ENCODE measurements at places on chromosomes 4 and X. TPM values are rescaled to one million over a fixed set of nuclear protein-coding genes. Genes with fewer than 3 reads are reported as not detected.

Gene DCLK2
- total RNA-seq = 22.2 TPM

DNA sequence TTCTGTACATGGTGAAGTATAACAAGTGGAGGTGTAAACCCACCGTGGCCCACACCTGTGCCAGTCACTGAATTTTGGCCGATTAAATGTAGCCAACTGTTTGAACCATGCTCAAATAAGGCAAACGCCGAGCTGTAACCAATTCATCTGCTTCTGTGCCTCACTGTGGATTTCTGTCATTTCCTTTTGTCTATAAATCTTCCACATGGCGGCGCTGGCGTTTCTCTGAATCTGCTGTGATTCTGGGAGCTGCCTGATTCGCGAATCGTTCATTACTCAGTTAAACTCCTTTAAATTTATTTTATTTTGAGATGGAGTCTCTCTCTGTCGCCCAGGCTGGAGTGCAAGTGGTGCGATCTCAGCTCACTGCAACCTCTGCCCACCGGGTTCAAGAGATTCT lies 19.2 kb downstream of the SUPT20HL2 start:
- no peak for DNase-seq

GRCh38 chrX:17298564-17298963 lies 76.4 kb upstream of the NHS start:
- no peak for DNase-seq

DNA sequence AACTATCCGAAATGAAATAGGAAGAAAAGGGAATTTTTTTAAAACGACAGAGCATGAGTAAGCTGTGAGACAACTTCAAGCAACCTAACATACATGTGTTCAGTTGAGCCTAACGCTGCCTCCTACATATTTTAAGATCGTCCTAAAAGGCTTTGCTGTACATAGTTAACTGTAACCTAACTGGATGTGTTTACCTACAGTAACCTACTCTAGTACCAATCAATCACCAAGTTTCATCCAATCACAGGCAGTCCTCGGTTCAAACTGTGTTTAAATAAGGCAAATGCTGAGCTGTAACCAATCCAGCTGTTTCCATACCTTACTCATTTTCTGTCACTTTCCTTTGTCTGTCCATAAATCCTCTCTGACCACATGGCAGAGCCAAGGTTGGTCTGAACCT lies 17.1 kb downstream of the RCHY1 start:
- no peak for DNase-seq

DNA sequence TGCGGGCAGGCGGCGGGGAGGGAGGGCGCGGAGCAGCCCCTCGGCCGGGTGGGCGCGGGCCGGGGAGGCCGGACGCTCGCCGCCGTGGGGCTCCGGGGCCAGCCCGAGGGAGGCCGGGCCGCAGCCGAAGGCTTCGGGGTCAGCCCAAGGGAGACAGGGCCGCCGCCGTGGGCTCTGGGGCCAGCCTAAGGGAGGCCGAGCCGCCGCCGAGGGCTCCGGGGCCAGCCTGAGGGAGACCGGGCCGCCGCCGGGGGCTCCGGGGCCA lies 251 bp downstream of the KIAA0232 start:
- no peak for DNase-seq

- no peak for DNase-seq
Measured at GRCh38 chr4:165380805-165381204, 2.0 kb downstream of the CPE start.

Gene PIN4
- 8.1 TPM for total RNA-seq

Gene SHOX
- total RNA-seq = not detected

- DNase-seq = no peak
Measured at GRCh38 chrX:46587158-46587557, 13.6 kb downstream of the CHST7 start.

- DNase-seq = no peak
Measured at GRCh38 chr4:150039274-150040127, 38.7 kb upstream of the DCLK2 start.

DNA sequence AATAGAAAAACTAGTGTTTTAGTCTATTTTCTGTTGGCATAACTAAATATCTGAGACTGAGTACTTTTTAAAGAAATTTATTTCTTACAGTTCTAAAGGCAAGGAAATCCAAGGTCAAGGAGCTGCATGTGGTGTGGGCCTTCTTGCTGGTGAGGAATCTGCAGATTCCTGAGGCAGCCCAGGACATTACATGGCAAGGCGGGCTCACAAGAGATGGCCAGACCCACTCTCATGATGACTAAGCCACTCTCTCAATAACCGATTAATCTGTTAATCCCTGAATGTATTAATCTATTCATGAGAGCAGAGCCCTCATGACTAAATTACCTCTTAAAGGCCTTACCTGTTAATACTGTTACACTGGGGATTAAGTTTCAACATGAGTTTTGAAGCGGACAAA lies 340.8 kb downstream of the GRXCR1 start:
- DNase-seq = no peak

Gene CCDC110
- 18.2 TPM for total RNA-seq

Gene PAK3
- 6.9 TPM for total RNA-seq

- DNase-seq = no peak
Measured at GRCh38 chrX:44828008-44828605, 15.7 kb upstream of the DUSP21 start.

Gene ADGRL3
- 70.1 TPM for total RNA-seq

Gene TBX22
- total RNA-seq = 0.21 TPM

Gene SNCA
- 24.4 TPM for total RNA-seq

Gene GAGE1
- total RNA-seq = not detected
